ENCODE measurements at places on chromosomes 1 and 21.

GRCh38 chr21:38363693-38364092 lies 106.9 kb downstream of the KCNJ15 start:
- no peak for DNase-seq

- DNase-seq = no peak
Measured at GRCh38 chr1:248714248-248714647, 11.7 kb upstream of the OR14I1 start.

DNA sequence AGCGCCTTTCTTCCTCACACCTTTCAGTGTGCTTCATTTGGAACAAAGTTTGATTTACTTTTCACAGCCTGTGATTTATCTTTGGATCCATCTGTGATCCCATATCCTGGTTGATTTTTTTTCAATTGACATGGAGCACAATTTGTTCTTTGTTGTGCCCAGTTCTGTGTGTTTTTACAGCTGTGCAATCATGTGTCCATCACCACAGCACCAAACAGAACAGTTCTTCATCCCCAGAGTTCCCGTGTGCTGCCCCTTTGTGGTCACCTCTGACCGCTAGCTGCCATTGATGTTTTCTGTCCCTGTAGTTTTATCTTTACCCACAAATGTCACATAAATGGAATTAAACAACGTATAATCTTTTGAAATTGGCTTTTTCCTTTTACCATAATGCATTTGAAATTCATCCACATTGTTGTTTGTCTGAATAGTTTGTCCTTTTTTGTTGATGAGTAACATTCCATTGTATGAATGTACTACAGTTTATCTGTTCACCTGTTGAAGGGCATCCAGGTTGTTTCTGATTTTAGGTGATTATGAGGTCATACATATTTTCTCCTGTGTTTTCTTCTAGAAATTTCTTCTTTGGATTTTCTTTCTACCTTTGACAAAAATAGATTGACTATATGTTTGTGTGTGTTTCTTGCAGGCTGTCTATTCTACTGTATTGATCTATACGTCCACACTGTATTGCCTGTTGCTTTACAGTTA lies 17.4 kb downstream of the MIGA1 start:
- no peak for DNase-seq

GRCh38 chr1:47782414-47783166 lies 214.6 kb downstream of the TRABD2B start:
- DNase-seq = no peak

GRCh38 chr1:13538832-13539231 lies 25.0 kb upstream of the LRRC38 start:
- DNase-seq = no peak

- no peak for DNase-seq
Measured at GRCh38 chr1:172851077-172851476, 192.2 kb downstream of the FASLG start.

GRCh38 chr1:115924770-115925169 lies 51.5 kb upstream of the SLC22A15 start:
- DNase-seq = no peak

GRCh38 chr21:33261635-33262034 lies 4.5 kb upstream of the IL10RB start:
- no peak for DNase-seq

- no peak for DNase-seq
Measured at GRCh38 chr1:169103480-169103893, 3.0 kb upstream of the ATP1B1 start.

DNA sequence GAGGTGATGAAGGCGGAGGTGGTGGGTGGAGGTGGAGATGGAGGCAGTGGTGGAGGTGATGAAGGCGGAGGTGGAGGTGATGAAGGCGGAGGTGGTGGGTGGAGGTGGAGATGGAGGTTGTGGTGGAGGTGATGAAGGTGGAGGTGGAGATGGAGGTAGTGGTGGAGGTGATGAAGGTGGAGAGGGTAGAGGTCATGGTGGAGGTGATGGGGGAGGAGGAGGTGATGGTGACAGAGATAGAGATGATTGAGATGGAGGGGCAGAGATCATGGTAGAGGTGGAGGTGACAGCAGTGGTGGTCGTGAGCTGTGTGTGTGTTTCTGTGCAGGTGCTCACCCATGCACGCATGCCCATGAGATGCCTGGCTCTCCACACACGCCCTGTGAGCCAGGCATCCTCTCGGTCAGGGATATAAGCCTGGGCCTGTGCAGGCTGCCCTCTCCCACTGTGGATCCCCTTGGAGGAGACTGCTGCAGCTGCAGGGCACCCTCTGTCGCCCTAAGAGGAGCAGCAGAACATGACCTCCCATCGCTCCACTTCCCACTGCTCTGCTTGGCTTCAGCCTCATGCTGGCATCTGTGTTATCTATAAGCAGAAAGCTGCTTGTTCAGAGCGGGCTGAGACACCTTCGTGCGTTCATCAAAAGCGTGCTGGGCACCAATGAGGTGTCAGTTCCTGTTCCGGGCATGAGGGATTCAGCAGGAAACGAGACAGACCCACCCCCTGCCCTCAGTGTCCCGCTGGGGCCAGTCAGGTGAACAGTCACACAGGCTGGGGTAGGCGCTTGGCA lies 20.5 kb upstream of the NPHP4 start:
- no peak for DNase-seq

- DNase-seq = peak; percentile 53
Measured at GRCh38 chr1:239987103-239987745, 104.5 kb upstream of the FMN2 start.

GRCh38 chr1:84253891-84254290 lies 47.6 kb upstream of the SAMD13 start:
- DNase-seq = no peak

GRCh38 chr1:218156595-218156994 lies 128.5 kb upstream of the RRP15 start:
- DNase-seq = peak; percentile 53

Measured in nephron progenitor cell (in vitro differentiated cells).